ENCODE measurements at places on chromosomes 3 and 15.
A peak's percentile ranks its signal among the peaks of the same experiment; 100 is the strongest.

- no peak for DNase-seq
Measured at GRCh38 chr15:57003418-57003817, 85.0 kb downstream of the TCF12 start.

DNA sequence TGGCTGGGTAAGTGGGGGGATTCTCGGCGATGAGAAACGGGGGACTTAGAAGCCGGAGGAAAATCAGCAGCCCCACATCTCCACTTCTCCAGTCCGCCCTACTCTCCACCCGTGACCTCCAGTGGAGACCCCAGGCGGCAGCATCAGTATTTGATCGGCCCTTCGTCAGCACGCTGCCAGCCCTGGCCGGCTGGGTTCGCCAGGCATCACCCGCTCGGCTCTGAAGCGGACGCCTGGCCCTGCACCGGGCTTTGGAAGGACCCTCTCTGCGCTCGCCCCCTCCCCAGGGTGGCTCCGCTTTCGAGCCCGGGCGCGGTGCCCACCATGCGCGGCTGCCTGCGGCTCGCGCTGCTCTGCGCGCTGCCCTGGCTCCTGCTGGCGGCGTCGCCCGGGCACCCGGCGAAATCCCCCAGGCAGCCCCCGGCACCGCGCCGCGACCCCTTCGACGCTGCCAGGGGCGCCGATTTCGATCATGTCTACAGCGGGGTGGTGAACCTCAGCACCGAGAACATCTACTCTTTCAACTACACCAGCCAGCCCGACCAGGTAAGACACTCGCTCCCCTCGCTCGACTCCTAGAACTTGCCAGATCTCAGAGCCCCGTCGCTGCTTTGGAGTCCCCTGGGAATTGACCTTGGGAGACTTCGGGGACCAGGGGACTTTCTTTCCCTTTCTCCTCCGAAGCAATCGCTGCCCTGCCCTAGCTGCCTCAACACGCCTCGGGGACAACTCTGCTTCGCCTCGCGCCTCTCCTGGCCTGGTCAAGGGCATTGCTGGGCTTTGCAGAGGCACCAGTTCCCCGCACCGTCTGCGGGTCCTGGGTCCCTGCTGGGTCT lies 561 bp downstream of the SIDT1 start:
- no peak for DNase-seq

GRCh38 chr3:197298945-197299854 lies 788 bp upstream of the DLG1 start:
- DNase-seq: peak; percentile 75

DNA sequence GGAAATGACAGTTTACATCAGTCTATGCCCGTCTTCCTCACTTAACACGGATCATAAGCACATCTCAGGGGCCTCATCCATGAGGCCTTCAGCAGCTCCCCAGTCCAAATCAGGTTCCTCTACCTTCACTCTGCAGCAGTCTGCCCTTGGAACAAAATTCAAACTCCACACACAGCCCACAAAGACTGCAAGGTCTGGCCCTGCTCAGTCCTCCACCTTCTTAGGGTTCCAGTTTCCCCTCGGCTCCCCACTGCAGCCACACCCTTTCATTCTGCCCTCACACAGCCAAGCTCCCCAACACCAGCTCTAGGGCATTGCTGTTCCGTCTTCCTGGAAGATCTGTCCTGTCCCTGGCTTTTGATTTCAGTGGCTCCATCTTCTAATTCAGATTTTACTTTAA lies 95.2 kb upstream of the IQSEC1 start:
- DNase-seq: no peak

- no peak for DNase-seq
Measured at GRCh38 chr3:125103406-125103805, 47.6 kb upstream of the HEG1 start.

DNA sequence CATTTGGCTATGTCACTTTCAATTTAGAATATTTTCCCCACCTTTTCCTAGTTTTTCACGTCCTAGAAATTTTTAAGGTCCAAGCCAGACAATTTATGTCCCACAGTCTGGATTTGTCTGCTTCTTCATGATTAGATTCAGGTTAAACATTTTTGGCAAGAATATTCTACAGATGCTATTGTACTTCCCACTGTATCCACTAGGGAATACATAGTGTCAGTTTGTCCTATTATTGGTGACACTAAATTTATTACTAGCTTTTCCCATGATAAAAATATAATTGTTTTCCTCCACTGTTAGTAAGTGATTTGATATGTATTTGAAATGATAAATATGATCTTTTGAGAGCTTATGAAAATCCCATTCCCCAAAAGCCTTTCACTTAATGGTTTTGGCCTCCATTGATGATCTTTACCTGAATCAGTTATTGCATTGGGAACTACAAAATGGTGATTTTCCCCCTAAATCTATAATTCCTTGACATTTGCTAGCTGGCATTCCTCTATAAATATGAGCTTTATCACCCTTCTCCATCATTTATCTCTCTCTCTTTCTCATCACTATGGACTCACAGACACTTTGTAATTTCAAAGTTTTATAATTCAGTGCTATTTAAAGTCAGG lies 8.3 kb downstream of the ARL14 start:
- no peak for DNase-seq

GRCh38 chr3:127354761-127355160 lies 66.9 kb upstream of the PRR20G start:
- no peak for DNase-seq

All from left lobe of liver (tissue), 2 donors.